CD4-positive, alpha-beta T cell treated with Interleukin-17A for 4 hours (primary cell): ENCODE measurements at places on chromosomes 4 and X.

DNA sequence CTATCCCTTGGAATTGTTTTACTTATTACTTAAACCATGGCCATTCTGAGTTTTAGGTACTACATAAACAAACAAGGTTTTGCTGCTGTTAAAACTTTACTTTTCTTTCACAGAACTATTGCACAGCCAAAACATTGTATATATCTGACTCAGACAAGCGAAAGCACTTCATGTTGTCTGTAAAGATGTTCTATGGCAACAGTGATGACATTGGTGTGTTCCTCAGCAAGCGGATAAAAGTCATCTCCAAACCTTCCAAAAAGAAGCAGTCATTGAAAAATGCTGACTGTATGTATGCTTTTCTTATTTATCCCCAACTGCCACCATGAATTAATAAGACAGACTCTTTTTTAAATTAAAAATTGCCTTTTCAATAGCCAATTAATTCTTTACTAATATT lies 69.8 kb downstream of the CCKAR start:
- no peak for DNase-seq

DNA sequence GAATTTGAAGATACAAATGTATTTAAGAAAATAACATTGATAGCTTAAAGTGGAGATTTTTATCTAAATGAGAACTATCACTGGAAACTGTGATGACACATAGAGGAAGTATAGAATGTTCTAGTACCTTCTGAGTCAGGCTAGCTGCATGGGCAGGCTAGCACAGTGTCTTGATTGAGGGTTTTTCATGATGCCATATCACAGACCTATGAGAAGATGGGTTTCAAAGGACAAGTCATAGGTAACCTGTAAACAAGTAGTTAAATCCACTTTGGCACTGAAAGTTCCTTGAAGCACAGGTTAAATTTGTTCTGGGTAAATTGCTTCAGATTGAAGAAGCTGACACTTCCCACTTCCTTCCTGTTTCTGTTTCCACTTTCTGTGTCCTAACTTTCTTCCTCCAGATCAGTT lies 48.2 kb upstream of the CDKN2AIP start:
- DNase-seq: no peak

DNA sequence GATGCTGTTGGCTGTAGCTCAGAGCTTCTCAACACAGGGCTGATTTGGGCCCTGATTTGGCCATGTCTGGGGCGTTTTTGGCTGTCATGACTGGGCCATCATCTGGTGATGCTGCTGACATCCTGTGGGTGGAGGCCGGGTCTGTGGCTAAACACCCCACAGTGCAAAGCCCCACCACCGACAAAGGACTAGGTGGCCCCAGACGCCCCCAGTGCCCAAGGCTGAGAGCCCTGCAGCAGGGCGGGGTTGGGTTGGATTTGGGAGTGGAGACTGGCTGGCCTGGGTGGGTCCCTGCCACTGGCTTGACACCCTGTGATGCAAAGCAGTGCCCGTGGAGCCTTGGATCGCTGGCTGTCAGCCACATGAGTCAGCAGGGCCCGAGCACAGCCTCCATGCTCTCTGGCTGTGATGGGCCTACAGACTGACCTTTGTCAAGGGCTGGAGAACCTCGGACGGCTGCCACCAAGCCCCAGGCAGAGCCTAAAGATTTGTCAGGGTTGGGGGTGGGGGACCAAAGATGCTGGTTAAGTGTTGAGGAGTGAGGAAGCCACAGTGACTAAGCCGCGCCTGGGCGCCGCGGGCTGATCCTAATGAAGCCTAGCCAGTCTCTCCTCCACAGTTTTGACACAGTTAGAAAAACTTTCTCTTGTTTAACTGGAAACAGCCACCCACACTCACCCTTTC lies 28.3 kb downstream of the CYTL1 start:
- no peak for DNase-seq

- no peak for DNase-seq
Measured at GRCh38 chr4:52824603-52825459, 37.3 kb upstream of the RASL11B start.

DNA sequence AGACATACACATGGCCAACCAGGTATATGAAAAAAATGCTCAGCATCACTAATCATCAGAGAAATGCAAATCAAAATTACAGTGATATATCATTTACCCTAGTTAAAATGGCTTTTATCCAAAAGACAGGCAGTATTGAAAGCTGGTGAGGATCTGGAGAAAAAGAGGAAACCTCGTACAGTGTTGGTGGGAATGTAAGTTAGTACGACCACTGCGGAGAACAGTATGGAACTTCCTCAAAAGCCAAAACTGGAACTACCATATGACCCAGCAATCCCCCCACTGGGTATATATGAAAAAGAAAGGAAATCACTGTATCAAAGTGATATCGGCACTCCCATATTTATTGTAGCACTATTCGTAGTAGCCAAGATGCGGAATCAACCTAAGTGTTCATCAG lies 23.4 kb downstream of the ABHD18 start:
- DNase-seq: no peak

DNA sequence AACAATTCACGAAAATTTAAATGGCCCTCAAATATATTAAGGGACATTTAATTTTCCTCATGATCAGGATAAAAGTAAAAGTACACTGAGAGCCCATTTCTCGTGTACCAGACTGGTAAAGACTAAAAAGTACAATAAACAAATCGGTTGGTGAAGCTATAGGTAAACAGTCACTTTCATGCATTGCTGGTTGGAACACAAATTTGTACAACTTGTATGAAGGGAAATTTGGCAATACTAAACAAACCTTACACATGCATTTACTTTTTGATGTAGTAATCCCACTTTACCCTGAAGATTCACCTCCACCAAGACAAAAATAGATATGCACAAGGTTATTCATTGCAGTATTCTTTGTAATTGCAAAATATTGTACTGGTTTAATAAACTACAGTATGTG lies 31.4 kb upstream of the MBNL3 start:
- DNase-seq: no peak

GRCh38 chr4:6925357-6925836 lies 15.8 kb downstream of the TBC1D14 start:
- no peak for DNase-seq

GRCh38 chr4:2388429-2389182 lies 29.8 kb downstream of the ZFYVE28 start:
- DNase-seq: no peak

DNA sequence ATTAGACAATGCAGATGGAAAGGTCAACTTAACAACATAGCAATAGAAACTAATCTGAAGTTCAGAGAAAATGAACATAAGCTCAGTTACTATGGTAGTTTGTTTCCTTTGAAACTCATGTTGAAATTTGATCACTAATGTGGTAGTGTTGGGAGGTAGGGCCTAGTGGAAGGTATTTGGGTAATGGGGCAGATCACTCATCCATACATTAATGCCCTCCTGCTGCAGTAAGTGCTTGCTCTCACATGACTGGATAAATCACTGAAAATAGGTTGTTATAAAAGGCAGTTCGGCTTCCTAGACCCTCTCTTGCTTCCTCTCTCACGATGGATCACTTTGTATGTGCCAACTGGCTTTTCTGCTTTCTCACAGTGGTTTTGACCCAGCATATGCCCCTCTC lies 567.4 kb upstream of the GALNT7 start:
- no peak for DNase-seq

DNA sequence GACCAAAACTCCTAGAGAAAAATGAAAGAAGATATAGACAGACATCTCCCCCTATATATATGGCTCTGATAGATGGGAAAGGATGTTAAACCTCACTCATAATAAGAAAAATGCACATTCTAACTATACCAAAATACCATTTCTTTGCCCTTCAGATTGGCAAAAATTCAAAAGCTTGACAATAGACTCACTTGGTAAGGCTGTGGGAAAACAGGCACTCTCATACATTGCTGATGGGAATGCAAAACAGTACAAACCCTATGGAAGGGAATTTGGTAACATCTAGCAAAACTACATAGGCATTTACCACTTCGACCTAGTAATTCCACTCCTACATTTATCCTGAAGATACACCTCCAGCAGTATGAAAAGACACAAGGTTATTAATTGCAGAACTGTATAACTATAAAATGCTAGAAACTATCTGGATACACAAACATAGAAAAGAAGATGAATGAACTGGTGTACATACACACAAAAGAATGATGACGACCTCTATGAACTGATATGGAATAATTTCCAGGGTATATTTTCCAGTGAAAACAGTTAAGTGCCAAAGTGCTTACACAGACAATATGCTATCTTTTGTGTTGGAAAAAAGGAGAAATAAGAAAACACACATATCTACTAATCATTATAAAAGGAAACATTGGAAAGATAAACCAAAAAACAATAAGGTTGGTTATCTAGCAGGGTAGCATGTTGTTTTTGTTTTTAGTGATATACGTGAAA lies 48.5 kb downstream of the WDFY3 start:
- DNase-seq: no peak

DNA sequence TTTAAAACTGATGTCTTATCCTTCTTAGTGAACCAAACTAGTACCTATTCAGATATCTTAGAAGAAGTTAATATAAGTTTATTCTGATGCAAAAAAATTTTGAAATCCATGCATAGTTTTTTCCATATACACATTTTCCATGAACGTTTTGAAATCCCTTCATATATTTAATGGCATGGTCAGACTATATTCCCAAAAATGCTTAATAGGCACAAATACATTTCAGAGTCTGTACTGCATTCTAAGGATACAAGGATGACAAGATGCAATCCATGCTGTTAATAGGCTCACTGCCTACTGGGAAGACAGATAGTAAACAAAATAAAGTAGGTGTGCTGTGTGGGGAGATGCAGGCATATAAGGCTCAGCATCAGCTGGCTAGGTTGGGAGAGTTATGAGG lies 33.2 kb downstream of the PROM1 start:
- DNase-seq: no peak

GRCh38 chrX:142613403-142613802 lies 408.3 kb upstream of the MAGEC2 start:
- DNase-seq: no peak

DNA sequence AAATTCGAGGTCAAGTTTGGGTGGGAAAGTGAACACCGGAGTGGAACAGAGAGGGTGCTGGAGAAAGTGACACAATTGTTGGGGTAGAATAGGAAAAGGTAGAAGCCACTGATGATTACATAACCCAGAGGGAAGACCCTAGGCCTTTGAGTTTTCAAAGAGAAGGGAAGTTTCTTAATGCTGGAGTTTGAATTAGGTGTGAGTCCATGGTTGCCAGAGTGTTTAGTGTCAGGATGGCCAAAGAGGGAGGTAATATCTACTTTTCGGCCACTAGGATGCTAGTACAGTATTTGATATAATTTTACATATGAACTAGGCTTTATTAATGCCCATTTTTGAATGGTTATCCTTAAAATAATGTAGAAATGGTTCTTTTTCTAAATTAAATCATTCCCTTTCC lies 5.4 kb downstream of the BCORL1 start:
- DNase-seq: no peak

- DNase-seq: no peak
Measured at GRCh38 chr4:56692576-56692975, 11.5 kb upstream of the HOPX start.

GRCh38 chrX:131305926-131306325 lies 16.8 kb upstream of the IGSF1 start:
- no peak for DNase-seq

DNA sequence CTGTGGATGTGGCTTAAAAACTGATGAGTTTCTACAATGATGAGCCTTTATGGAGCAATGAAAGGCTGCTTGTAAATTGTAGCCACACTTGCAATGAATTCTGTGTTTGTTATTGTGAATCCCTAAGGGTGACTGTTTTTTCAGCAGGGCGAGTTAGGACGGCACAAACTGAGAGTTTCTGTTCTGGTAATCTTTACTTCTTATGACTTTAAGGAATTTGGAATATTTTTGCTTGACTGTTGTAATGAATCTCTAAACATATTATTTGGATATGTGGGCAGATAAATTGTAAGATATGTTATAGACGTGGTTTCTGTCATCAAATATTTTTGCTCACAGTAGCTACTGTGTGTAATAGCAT lies 22.2 kb downstream of the RBPJ start:
- DNase-seq: no peak

DNA sequence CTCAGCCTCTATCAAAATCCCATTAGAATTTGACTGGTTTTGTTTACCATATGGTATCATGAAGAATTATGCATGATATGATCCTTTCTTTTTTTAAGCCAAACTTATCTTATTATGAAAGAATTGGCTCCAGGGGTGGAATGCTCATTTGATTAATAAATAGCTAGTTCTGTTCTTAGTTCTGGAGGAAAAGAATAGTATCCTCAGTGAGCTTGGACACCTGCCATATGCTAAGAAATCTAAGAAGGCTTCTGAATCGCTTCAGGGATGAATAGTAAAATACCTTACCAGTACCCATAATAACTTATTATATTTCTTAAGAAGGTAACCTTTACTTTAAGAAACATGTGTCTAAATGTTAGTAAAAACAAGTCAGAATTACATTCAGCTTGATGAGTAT lies 803.6 kb downstream of the ADGRL3 start:
- no peak for DNase-seq

GRCh38 chr4:822361-823175 lies 3.4 kb downstream of the CPLX1 start:
- no peak for DNase-seq

DNA sequence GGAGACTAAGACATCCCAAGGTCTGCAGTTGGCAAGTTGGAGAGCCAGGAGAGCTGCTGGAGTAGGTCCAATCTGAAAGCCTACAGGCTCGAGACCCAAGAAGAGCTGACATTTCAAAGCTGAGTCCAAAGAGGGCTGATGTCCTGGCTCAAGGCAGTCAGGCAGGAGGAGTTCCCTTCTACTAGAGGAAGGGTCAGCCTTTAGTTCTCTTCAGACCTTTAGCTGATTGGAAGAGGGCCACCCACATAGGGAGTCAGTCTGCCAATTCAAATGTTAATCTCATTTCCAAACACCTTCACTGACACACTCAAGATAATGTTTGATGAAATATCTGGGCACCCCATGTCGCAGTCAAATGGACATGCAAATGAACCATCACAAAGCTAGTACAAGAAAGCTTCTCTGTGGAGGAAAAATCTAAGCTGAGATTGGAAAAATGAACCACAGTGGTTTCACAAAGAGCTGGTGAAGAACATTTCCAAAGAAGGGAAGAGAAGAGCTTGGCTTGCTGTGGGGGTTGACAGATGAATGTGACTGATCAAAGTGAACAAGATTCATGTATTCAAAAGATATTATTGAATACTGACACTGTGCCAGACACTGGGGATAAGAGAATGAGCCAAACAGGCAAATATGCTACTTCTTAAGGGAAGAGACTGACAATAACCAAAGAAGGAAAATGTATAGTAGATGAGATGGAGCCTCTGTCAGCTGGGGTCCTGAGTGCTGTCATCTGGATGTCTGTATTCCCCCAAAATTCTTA lies 61.2 kb downstream of the STK32B start:
- DNase-seq: no peak

GRCh38 chr4:73753215-73753614 lies 12.8 kb downstream of the CXCL8 start:
- DNase-seq: no peak

DNA sequence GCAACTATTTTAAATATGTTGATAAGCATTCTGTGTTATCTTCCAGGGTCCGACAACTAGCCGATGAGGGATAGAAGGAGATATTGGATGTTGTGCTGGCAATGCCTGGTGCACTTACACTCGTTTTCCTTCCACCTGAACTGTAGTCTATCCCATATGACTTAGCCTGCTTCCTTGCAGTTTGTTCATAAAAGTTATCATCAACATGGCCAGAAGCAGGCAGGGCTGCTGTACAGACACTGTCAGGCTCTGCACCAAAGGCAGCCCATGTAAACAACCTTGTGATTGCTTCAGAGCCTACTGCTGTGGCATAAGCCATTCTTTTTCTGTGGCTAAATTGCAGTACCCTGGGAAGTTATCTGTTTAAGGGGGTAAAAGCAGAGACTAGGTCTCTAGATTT lies 1.6 kb downstream of the MAPK10 start:
- DNase-seq: no peak

- DNase-seq: no peak
Measured at GRCh38 chrX:136835761-136836160, 44.8 kb downstream of the RBMX start.
